Psoas muscle (tissue), 8 donors: ENCODE measurements at places on chromosomes 1 and 21. TPM values are rescaled to one million over a fixed set of nuclear protein-coding genes. Genes with fewer than 3 reads are reported as not detected.

Gene AZIN2
- 0.96 TPM for total RNA-seq

GRCh38 chr1:1360506-1361169 is 2.3 kb upstream of the MXRA8 start:
- H3K27ac ChIP-seq, result peak overlapping the region; percentile 65
- H3K27me3 ChIP-seq, result peaks cover 42% of the 10 kb centered on the region
- H3K36me3 ChIP-seq, result no peaks in the 10 kb centered on the region
- H3K4me1 ChIP-seq, result peaks cover 15% of the 10 kb centered on the region

- H3K36me3 ChIP-seq, result no peaks in the 10 kb centered on the region
- no peak overlapping the region for H3K4me3 ChIP-seq
- H3K27ac ChIP-seq, result no peak overlapping the region
- H3K27me3 ChIP-seq, result no peaks in the 10 kb centered on the region
These were observed 55.3 kb downstream of the CDKN2C start for GRCh38 chr1:51025374-51025773.

Gene ESRRG
- total RNA-seq, result 13.4 TPM

- H3K4me1 ChIP-seq, result no peaks in the 10 kb centered on the region
- H3K27ac ChIP-seq, result no peak overlapping the region
- DNase-seq, result no peak
- H3K4me3 ChIP-seq, result no peak overlapping the region
These were observed 32.9 kb downstream of the IVNS1ABP start for GRCh38 chr1:185284116-185284515.

DNA sequence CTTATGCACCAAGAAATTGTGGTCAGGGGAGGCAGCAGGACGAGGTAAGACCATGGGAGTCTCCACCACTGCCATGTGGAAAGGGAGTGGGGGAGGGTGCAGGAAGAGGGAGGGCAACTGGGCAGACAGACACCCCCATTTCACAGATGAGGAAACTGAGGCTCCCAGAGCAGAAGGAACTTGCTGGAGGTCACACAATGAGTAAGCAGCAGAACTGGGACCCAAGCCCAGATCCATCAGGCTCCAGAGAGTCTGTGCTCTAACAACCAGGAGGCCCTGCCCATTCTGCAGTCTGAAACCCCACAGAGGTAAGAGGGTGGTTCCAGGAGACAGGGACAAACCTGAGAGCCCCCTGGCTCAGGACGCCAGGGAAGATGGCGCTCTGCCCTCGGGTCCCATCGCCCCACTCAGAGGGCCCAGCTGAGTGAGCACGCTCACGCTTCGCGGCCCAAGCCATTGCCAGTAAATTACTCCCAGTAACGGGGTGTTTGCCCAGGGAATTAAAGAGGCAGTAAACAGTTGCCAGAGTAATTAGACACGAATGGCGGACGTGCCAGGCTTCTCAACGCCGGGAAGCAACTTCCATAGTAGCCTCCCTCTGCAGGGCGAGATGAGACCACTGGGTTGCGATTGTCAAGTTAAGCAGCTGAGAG is 59.2 kb downstream of the MATN1 start:
- H3K4me3 ChIP-seq, result no peak overlapping the region
- DNase-seq, result no peak
- H3K4me1 ChIP-seq, result peaks cover 3% of the 10 kb centered on the region

DNA sequence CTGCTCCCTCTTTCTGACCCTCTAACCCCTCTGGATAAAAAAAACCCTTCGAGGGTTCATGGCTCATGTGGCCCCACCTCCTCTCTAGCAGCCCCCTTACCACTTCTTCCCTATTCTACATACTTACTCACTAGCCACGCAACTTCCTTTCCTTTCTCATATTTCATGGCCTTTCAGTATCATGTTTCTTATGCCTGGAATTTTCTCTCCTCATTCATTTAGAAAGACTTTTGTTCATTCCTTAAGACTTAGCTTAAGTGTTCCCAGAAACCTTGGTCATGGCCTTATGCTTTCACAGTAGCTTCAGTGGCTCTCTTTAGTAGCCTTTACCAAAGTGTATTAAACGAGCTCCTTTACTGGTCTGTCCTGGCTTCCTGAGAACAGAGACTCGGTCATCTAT is 6.1 kb downstream of the ACP6 start:
- peaks cover 9% of the 10 kb centered on the region for H3K4me1 ChIP-seq
- no peaks in the 10 kb centered on the region for H3K27me3 ChIP-seq
- no peak for DNase-seq
- no peaks in the 10 kb centered on the region for H3K36me3 ChIP-seq

DNA sequence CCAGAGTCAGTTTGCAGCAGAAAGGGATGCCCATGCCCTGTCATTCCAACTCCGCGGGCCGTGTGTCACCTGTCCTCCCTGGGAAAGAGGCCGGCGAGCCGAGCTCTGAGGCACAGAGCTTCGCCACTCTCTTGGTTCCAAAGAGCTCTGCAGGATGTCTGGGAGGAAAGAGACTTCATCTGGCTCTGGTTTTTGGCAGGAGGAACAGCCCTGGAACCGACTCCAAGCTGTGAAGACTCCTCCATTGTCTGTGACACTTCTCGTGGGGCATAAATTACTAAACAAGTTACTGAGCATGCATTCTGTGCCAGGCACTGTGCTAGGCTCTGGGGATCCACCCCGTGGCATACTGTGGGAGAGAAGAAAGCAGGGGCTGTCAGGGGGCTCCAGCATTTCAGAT is 3.9 kb upstream of the FAM151A start:
- no peak for DNase-seq
- no peak overlapping the region for H3K27ac ChIP-seq
- no peaks in the 10 kb centered on the region for H3K4me1 ChIP-seq
- H3K27me3 ChIP-seq, result no peaks in the 10 kb centered on the region
- H3K4me3 ChIP-seq, result no peak overlapping the region
- H3K36me3 ChIP-seq, result no peaks in the 10 kb centered on the region

GRCh38 chr1:42845866-42846256 is 552 bp upstream of the ZNF691 start:
- H3K36me3 ChIP-seq, result peaks cover 29% of the 10 kb centered on the region
- peak overlapping the region; percentile 73 for H3K4me3 ChIP-seq
- peaks cover 18% of the 10 kb centered on the region for H3K4me1 ChIP-seq
- H3K27ac ChIP-seq, result peak overlapping the region; percentile 64
- H3K27me3 ChIP-seq, result no peaks in the 10 kb centered on the region

- no peaks in the 10 kb centered on the region for H3K27me3 ChIP-seq
- H3K36me3 ChIP-seq, result no peaks in the 10 kb centered on the region
- no peak for DNase-seq
- H3K4me3 ChIP-seq, result no peak overlapping the region
- H3K4me1 ChIP-seq, result peaks cover 5% of the 10 kb centered on the region
- no peak overlapping the region for H3K27ac ChIP-seq
These were observed 7.4 kb downstream of the USP48 start for GRCh38 chr1:21775550-21775914.

Gene OPRD1
- not detected for total RNA-seq

Gene S100A2
- 0.86 TPM for total RNA-seq

DNA sequence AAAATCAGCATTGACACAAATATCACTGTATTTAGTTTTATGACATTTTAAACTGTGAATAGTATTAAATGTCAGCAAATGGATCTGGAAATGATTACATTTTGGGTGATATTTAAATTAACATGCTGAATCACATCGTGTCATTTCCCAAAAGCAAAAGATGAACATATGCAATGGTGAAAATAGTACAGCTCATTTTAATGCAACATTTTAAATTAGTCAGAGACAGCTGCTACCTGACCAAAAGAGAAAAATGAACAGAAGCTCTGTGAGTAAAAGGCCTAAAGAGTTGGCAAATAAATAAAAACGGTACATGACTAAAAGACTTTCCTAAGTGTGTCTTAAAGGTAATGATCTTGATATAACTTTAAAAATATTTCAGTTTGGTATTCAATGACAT is 86.0 kb upstream of the GNG4 start:
- no peak overlapping the region for H3K4me3 ChIP-seq
- DNase-seq, result no peak
- H3K4me1 ChIP-seq, result no peaks in the 10 kb centered on the region
- H3K27ac ChIP-seq, result no peak overlapping the region
- no peaks in the 10 kb centered on the region for H3K36me3 ChIP-seq

Gene TEDDM1
- total RNA-seq, result not detected

DNA sequence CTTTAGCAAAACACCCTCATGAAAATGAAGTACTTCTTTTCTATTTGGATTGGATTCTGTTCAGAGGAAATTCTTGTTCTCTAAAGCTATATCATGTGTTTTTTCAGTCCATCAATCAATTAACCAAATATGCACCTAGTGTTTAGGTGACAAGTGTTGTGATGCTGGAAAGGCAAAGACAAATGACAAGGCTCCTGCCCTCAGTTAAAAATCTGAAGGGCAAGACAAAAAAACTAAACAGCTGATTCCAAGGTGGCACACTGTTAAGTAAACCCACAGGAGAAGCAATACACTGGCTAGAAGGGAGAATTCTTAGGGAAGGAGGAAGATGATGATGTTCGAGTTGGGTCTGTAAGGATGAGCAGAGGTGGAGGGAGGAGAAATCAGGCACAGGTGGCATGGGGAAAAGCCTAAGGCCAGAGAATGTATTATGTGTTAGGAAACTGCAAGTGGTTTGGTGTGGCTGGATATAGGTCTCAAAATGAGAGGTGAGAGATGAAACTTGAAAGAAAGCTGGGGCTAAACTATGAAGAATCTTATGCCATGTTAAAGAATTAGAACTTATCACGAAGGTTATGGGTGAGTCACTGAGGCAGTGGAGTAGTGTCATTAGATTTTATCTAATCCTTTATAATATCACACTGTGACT is 51.8 kb upstream of the GFI1 start:
- no peaks in the 10 kb centered on the region for H3K4me1 ChIP-seq
- no peak overlapping the region for H3K4me3 ChIP-seq
- H3K27me3 ChIP-seq, result no peaks in the 10 kb centered on the region
- no peak overlapping the region for H3K27ac ChIP-seq
- no peak for DNase-seq

DNA sequence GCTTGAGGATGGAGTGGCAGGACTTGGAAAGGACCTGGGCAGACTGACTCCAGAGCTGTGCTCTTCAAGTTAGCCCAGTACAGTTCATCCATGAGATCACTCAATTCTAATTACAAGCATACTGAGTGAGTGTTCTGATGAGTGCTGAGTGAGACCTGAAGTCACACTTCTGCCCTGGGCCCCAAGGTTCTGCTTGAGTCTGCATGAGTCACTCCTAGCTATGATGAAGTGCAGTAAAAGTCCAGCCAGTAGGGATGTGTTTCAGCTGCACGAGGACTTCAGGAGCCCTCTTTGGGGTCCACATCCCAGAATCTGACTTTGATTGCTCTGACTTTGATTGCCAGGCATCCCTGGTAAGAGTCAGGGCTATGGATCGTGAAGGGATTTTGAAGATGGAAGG is 35.8 kb downstream of the PLEKHA6 start:
- no peaks in the 10 kb centered on the region for H3K27me3 ChIP-seq
- H3K4me3 ChIP-seq, result no peak overlapping the region
- peaks cover 4% of the 10 kb centered on the region for H3K4me1 ChIP-seq
- no peak for DNase-seq
- no peak overlapping the region for H3K27ac ChIP-seq

Gene C1orf185
- not detected for total RNA-seq

DNA sequence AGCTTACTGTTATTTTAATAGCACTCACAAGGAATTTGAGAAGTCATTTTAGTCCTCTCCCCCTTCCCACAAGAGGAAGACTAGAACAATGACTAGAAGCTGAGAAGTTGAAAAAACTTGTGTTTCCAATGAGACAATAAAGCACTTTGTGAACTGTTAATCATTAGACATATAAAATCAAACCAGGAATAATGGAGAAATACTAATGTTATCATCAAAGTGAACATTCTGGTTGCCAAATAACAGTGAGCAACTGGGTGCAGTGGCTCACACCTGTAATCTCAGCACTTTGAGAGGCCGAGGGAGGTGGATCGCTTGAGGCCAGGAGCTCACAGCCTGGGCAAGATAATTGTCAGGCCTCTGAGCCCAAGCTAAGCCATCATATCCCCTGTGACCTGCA is 54.0 kb upstream of the RASAL2 start:
- no peak for DNase-seq
- H3K36me3 ChIP-seq, result no peaks in the 10 kb centered on the region
- no peak overlapping the region for H3K27ac ChIP-seq
- H3K27me3 ChIP-seq, result no peaks in the 10 kb centered on the region
- H3K4me1 ChIP-seq, result peaks cover 2% of the 10 kb centered on the region

GRCh38 chr1:34276606-34277005 is 99.9 kb downstream of the C1orf94 start:
- no peak overlapping the region for H3K4me3 ChIP-seq
- no peaks in the 10 kb centered on the region for H3K27me3 ChIP-seq
- H3K4me1 ChIP-seq, result no peaks in the 10 kb centered on the region
- DNase-seq, result no peak

DNA sequence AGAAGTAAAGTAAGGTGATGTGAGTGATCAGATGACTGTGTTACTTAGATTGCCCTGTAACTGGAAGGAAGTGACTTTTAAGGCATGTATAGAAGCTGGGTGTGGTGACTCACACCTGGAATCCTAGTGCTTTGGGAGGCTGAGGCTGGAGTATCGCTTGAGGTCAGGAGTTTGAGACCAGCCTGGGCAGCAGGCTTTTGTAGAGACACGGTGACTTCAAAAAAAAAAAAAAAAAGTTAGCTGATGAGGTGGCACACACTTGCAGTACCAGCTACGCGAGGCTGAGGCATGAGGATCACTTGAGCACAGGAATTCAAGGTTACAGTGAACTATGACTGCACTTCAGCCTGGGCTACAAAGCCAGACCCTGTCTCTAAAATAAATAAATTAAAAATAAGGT is 2.3 kb upstream of the USP16 start:
- H3K27ac ChIP-seq, result no peak overlapping the region
- no peaks in the 10 kb centered on the region for H3K36me3 ChIP-seq
- H3K4me1 ChIP-seq, result peaks cover 17% of the 10 kb centered on the region
- no peak overlapping the region for H3K4me3 ChIP-seq

- H3K4me1 ChIP-seq, result no peaks in the 10 kb centered on the region
- DNase-seq, result no peak
- H3K4me3 ChIP-seq, result no peak overlapping the region
- no peaks in the 10 kb centered on the region for H3K27me3 ChIP-seq
These were observed 130.6 kb downstream of the LIPI start for GRCh38 chr21:14080040-14080763.

GRCh38 chr1:115545096-115545720 is 96.6 kb upstream of the VANGL1 start:
- H3K4me1 ChIP-seq, result no peaks in the 10 kb centered on the region
- no peaks in the 10 kb centered on the region for H3K36me3 ChIP-seq
- H3K27me3 ChIP-seq, result no peaks in the 10 kb centered on the region
- DNase-seq, result no peak
- H3K27ac ChIP-seq, result no peak overlapping the region

DNA sequence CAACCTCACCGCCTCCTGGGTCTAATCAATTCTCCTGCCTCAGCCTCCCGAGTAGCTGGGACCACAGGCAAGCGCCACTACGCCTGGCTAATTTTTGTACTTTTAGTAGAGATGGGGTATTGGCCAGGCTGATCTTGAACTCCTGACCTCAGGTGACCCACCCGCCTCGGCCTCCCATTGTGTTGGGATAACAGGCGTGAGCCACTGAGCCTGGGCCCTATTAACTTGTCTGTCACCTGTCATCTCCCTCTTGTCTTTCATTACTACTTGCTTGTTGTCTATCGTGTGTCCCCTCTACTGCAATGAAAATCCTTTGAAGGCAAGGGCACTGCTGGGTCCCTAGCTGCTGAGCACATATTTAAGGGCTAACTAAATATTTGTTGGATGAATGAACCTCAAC is 3.4 kb downstream of the UQCRHL start:
- H3K27ac ChIP-seq, result no peak overlapping the region
- no peaks in the 10 kb centered on the region for H3K27me3 ChIP-seq
- H3K4me1 ChIP-seq, result peaks cover 6% of the 10 kb centered on the region
- H3K4me3 ChIP-seq, result no peak overlapping the region
